ENCODE measurements at places on chromosomes 6 and 20. TPM values are rescaled to one million over a fixed set of nuclear protein-coding genes. Genes with fewer than 3 reads are reported as not detected.

FAM184A gene
- total RNA-seq = 0.08 TPM

HUS1B gene
- total RNA-seq = 0.68 TPM

CITED2 gene
- 22.9 TPM for total RNA-seq

LST1 gene
- total RNA-seq = not detected

ANKRD66 gene
- total RNA-seq = not detected

IFNGR1 gene
- 84.0 TPM for total RNA-seq

NNAT gene
- 0.23 TPM for total RNA-seq
